SJCRH30 (cell line): ENCODE measurements at places on chromosomes 4 and X. TPM values are rescaled to one million over a fixed set of nuclear protein-coding genes. Genes with fewer than 3 reads are reported as not detected.

DNA sequence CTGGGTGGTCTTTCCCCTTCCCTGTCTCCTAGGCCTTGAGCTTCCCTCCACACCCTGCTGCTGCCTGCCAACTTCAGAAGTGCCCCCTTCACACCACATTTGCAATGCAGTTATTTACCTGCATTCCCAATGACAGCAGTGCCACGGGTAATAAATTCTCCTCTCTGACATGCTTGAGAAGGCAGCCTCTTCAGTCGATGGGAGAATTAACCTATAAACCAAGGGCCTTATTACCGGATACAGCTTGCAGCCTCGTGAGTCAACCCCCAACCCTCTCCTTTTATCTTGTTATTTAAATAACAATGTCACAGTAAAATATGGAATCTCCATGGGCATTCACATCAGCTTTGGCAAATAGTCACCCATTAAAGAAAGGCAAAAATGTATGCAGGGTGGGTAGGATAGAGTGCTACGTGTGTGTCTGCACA, 34.7 kb upstream of the LGI2 start:
- DNase-seq = no peak

DNA sequence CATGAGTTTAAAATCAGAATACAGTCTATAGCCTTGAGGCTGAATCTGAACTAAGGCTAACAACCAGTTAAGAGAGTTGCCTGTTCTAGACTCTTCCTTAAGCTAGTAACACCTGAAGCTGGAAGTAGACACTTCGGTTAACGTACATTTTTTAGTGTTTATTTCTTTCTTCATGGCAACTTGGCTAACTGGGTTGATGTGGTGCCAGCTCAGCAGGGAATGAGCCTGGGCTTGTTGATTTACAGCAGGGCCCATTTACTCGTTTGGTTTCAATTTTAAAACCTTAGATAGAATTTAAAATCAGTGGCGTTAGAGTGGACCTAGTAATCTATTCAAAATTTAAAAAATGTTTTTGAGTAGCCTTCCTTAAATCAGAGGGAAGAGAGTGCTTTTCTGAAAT, 137.6 kb upstream of the ESX1 start:
- no peak for DNase-seq

DNA sequence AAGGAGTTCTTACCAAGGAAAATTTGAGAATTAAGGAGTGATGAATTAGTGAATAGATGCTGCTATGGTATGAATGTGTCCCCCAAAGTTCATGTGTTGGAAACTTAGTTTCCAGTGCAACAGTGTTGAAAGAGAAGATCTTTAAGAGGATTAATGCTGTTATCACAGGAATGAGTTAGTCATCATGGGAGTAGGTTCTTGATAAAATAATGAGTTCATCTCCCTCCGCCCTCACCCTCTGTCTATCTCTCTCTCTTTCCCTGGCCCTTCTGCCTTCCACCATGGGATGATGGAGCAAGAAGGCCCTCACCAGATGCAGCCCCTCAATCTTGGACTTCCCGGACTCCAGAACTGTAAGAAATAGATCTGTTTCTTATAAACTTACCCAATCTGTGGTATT, 38.3 kb upstream of the KLHL8 start:
- no peak for DNase-seq

DNA sequence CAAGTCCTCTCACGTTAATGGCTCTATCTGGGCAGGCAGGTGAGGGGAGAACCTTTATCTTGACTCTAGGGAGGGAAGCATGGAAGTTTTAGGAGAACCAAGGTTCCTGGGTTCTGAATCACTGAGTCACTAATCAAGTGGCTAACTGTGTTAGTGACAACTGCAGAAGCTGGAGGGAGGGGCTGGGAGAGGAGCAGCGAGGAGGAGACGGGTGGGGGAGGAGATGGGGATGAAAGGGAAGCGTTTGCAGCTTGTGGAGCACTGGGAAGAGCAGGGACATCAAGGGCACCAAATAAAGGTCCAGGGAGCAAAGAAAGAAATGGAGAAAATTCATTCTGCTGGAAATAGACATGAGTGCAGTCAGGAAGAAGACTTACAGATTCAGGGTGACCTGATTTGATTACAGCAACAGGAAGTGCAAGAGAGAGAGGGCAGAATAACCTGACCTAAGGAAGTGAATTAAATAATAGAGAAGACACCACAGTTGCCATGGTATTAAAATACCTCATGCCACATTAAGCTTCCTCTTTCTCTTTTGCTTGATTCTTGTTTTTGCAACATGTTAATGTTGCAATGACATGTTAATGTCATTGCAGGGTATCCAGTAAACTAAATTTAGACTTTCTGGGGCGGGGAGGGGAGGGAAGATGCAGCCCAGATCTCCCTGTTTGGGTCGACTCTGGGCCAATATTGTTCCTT, 4.5 kb upstream of the SETD7 start:
- peak; percentile 40 for DNase-seq

DNA sequence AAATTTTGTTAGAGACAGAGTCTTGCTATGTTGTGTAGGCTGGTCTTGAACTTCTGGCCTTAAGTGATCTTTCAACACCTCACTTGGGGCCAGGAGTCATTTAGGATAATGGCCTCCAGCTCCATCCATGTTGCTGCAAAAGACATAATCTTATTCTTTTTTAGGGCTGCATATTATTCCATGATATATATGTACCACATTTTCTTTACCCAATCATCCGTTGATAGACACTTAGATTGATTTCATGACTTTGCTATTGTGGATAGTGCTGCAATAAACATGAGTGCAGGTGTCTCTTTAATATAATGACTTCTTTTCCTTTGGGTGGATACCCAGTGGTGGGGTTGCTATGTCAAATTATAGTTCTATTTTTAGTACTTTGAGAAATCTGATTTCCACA, 140.9 kb upstream of the LCORL start:
- DNase-seq = no peak

- DNase-seq = no peak
Observed at GRCh38 chr4:155599085-155599484, 67.6 kb upstream of the GUCY1A1 start.

DNA sequence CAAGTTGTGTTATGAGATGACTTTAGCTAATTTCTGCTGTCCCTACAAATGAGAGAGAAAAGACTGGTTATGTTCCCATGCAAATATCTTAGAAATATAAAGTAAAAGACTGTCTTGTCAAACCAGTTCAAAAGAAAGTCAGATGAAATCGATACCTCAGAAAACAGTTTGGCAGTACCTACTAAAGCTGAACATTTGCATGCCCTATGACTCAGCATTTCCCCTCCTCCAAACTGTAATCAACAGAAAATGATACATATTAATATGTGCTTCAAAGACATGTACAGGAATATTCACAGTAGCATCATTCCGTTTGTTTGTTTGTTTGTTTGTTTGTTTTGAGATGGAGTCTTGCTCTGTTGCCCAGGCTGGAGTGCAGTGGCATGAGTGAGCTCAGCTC, 90.3 kb downstream of the ARX start:
- no peak for DNase-seq

DNA sequence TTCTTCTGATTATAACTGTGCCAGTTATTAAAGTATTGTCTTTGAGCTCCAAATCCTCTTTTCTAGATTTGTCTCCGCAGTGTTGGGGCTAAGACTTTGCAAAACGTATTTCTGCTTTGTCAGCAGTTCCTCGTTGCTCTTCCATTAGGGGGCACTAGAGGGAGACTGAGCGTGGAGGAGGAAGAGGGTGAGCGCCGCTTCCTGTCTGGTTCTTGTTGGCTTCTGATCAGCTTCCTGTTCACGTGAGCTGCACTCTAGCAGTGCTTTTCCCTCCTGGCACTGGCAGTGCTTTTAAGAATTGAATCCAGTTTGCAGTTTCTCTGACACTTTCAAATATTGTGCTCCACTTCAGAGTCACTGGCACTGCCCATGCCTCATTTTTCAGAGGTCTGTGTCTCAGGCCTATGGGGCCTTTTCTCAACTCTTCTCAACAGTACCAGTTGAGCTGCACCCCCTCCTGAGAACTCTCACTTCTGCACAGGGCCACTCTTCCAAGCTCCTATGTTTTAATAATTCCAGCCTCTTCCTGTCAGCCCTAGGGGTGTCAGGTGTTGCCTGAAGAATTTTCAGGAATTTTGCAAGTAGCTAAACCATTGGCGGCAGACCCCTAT, 54.4 kb upstream of the LCORL start:
- DNase-seq = peak; percentile 76

- DNase-seq = no peak
Observed at GRCh38 chrX:6678313-6678712, 143.4 kb upstream of the VCX3A start.

DNA sequence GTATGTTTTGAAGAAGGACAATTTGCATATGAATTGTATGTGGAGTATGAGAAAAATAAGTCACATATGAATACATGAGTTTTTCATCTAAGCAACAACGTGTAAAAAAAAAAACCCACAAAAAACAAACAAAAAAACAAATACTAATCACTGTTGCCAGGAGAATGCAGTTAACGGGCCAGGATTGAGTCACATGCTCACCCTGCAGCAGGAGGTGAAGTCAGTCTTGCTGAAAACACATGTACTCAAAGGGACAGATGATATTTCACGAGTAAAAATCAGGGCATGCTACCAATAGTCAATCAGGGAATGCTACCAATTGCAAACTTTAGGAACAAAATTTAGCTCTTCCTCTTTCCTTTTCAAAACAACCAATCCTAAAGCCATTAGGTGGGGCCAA, 10.4 kb upstream of the DCLK2 start:
- no peak for DNase-seq

- no peak for DNase-seq
Observed at GRCh38 chr4:41487868-41488440, 50.0 kb upstream of the LIMCH1 start.

The MAGEE1 gene
- 2.0 and 2.1 TPM in 2 replicates for total RNA-seq
